CD4-positive, alpha-beta T cell treated with Interleukin-17A for 4 hours (primary cell): ENCODE measurements at places on chromosomes 12 and 14.

DNA sequence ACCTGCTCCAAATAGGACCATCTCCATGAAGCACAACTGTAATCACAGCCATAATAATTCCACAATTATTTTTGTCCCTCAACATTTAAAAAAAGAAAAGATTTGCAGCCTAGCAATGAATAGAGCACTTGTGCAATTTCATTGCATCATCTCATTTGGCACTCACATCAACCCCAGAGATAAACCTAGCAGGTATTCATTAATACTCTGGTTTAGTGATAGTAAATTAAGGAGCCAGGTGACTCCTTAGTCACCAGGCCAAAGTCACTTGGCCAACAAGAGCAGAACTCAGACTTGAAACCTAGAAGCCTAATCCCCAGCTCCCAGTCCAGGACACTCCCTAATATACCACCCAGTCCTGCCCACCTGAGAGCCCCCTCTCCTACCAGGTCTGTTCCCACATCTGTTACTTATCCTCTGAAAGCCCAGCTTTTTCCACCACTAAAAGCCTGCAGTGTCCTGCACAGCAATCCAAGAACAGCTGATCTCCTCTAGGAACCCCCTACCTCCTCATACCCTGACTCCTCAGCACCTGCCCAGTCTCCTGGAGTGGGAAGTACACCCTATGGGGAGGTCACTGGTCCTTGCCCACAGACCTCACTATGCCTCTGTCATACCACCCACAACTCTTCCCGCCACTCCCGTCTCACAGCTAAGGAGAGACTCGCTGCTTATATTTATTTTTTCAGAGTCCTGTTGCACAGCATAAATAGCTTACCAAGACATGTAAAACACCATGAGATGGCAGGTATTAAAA is 22.1 kb downstream of the OR10P1 start:
- no peak for DNase-seq

DNA sequence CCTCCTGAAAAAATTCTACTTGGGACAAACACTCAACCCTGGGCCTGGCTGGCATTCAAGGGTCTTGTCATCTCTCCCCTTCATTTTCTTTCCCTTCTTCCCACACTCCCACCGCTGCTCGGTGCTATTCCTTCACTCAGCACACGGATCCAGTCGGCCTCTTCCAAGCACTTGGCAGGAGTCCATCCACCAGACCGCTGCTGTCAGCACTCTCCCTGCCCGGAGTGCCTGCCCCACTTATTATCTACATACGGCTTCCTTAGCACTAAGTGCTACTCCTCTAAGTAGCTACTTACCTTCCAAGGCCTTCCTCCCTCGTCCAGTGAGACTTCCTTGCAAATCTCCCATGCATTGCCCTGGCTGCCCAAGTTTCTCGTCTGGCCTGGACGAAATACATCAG is 29.8 kb downstream of the CALM1 start:
- no peak for DNase-seq

DNA sequence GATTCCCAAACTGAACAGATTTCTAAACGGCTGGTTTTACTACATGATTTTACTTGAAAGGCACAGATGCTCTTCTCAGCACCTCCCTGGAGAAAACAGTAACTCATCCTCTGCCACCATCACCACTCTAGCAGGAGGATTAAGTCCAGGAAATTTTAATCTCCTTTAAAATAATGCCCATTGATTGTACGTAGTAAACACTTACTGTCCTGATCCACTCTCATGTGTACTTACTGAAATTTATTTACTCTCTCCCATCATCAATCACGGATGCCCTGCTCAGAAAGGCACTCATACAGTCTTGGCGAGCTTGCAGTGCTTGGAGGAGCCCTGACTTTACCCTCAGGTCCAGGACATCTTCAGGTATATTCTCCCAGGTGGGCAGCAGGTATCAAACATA is 239.8 kb upstream of the EGLN3 start:
- DNase-seq, result no peak

DNA sequence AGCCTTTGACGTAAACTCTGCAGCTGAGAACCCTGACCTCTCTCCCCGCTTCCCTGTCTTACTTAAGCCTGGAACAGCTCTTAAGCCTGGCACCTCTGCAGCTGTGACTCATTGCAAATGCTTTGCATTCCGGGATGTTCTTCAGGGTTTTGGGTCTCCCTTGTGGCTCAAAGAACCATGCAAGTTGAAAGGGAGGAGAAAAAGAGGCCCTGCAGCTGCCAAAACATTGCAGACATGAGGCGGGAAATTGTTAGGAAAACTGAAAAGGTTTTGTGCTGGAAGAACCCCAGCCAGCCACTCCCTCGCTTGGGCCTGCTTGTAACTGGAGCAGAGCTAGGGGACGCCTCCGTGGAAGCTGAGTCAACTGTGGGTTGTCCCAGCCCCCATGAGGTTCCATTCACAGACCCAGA is 60.2 kb upstream of the FERMT2 start:
- no peak for DNase-seq

GRCh38 chr12:47407463-47408129 is 298.2 kb downstream of the RPAP3 start:
- no peak for DNase-seq

- peak; percentile 50 for DNase-seq
Measured at GRCh38 chr12:75478116-75478794, 2.3 kb upstream of the GLIPR1 start.

DNA sequence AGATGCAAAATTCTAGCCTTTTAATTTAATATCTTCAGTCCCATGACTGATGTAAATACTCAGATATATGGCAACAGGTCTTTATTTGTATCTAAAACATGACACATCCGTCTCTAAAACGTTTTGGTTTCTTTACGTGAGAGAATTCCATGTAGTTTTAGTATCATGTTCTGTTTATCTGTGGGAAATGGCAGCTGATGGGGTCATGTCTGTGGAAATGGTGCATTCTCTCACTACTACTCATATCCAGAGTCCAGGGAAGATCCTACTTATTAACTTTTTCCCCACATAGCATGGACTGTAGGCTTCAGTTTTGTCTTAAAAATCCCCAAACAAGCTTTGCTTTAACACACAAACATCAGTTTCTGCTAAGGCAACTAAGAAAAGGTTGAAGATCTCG is 53.8 kb downstream of the SPTLC2 start:
- DNase-seq, result no peak

DNA sequence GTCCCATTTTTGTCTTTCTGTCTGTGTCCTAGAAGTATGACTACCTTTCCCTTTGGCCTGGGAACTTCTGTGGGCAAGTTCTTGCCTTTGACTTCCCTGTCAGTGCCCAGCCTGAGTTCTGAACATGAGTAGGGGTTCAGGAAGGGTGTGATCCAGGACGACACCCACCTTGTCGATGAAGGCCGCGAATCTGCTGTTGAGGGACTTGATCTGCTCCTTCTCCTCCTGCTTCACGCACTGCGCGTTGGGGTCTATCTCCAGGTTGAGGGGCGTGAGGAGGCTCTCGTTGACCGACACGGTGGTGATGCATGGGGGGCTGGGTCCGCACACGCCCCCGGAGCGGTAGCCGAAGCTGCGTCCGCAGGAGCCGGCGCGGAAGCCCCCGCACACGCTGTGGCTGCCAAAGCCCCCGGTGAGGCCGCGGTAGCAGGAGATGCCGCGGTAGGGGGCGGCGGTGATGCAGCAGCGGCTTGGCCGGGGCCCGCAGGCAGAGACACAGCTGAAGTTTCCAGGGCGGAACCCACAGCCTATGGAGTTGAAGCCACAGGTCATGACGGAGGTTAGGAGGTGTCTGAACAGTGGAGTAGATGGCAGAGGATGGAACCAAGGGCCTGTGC is at the start of gene KRT83:
KRT83 (minus strand) TSS at position 615 of the 617 bp plus-strand sequence; CDS start at position 552, 63 bp downstream.
- no peak for DNase-seq

DNA sequence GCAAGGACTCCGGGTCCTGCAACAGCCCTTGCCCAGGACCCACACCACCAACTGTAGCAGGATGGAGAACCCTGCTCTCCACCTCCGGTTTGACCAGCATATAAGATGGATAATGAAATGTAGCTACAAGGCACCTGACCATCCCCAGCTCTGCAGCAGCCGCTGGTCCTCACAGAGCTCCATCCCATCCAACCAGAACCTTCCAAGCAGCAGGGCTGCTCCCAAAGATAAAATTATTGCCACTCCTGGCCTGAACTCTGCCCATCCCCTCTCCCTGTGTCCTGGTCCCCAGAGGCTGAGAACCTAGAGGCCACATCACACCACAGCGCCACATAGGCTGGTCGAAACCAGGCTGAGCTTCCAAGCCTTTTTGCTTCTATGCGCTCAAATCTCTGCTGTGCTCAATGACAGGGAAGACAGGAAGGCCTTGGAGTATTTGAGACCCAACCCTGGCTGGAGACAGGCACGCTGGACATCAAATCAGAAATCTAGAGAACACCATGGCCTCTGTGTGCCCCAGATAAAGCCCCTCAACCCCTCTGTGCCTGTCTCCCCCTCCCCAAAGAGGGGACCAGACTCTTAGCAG is 4.2 kb downstream of the CDK2AP1 start:
- DNase-seq, result no peak

DNA sequence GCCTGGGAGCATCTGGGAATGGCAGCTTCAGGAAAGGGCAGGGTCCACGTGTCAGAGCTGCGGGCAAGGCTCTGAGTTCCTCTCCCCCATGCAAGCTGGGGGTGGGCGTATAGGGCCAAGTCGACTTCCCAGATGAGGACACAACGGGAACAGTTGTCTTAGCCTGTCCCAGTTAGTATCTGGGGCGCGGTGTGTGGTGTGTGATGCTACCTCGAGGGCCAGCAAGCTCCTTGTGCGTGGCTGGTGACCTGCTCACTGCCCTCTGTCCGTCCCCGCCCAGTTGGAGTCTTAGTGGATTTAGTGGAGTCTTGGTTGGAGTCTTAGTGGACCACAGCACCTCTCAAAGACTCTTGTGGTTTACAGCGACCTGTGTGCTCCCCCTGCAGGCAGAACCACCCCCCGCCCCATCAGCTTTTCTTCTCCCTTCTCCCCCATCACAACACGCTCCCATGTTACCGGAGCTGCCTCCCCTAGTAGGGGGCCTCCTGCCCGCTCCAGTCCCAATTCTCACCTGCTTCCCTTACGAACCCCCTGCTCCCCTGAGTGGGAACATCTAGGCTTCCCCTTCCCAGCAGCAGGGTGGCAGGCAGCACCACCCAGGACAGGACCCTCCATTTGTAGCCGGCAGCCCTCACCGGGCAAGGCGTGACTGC is 8.7 kb downstream of the ASPG start:
- DNase-seq, result no peak

DNA sequence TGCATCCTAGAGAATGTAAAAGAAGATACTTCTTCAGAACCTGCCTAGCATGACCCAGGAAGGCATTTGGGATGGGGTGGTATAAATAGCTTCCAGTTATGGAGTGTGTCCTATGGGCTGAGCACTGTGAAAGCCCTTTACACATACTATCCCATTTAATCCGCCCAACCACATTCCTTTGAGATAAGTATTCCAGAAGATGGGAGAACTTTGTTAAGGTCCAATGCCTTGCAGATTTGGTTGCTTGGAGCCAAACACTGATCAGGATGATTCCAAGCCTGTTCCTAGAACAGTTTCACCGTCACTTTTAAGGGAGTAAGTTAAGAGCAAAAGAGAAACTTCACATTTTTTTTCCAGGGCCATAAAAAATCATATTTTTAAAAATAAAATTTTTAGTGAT is 82.5 kb upstream of the CLMN start:
- DNase-seq, result no peak

GRCh38 chr12:11667171-11667570 is 17.7 kb downstream of the ETV6 start:
- DNase-seq, result no peak

- DNase-seq, result peak; percentile 60
Measured at GRCh38 chr12:66409195-66409871, 107.0 kb downstream of the HELB start.

DNA sequence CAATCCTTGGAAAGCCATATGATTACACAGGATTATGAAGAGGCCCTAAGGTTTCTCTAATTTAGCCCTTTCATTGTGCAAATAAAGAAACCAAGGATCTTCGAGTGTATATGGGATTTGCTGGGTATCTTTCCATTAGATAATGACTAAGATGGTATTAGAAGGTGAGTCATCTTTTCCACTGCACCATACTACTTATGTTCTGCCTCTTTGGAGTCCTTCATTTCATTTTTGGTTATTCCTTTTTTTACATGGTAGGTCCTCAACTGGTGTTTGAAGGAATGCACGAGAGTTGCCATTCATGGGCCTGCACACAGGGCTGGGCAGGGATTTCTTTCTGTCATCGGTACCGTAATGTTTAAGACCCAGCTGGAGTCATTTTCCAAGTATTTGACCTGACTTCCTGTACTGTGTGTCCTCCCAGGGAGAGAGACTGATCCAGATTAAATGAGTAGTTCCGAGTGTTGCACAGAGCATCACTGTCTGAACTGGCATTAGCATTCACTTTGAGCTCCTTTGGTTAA is 85.7 kb downstream of the BORCS5 start:
- DNase-seq, result no peak

DNA sequence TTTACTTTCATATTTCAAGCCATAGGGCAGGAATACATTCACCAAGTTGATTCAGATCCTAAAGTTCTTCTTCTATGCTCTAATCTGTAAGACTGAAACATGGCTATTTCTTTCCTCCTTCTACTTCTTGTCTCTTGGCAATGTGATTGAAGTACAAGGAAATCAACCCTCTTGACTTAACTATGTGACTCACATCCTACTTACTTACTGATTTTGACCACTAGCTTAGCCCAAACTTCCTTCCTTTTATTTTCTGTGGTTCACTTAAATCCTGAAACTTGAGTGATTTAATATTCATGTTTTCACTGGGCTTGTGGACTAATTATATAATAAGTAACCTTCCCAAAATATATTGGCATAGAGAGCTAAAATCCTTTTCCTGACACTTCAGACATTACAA is 111.2 kb upstream of the NOVA1 start:
- no peak for DNase-seq

- DNase-seq, result no peak
Measured at GRCh38 chr14:101498526-101498860, 62.8 kb upstream of the DIO3 start.

GRCh38 chr12:81143057-81143456 is 65.2 kb downstream of the ACSS3 start:
- DNase-seq, result no peak

DNA sequence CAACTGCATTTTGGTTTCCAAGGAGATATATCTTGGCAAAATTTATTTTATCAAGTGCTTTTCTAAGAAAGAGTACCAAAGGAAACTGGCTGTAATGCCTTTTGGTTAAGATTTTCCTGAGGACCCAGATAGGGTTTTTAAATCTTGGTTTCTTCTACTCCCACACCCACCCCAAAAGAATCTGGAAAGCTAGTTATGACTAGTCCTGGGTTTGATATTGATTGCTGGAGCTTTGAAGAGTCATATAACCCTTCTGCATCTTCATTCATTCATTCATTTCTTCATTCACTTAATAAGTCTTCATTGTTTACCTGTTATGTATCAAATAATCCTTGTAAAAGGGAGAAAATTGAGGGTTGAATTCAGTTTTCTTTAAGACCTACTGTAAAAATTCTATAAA is 425.2 kb downstream of the PCNX1 start:
- no peak for DNase-seq

DNA sequence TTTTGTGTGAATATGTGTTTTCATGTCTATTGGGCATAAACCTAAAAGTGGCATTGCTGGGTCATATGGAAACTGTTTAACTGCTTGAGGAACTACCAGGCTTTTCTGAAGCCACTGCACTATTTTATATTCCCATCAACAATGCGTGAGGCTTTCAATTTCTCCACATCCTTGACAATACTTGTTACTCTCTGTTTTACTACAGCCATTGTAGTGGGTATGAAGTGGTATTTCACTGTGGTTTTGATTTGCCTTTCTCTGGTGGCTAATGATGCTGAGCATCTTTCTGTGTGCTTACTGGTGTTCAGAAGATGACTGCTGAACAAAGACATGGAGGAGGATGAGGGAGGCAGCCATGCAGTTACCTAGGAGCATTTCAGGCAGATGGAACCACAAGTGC is 13.2 kb upstream of the TDG start:
- no peak for DNase-seq

GRCh38 chr12:39682689-39683477 is 63.3 kb upstream of the ABCD2 start:
- no peak for DNase-seq
